ENCODE measurements at places on chromosomes 7 and 10.

DNA sequence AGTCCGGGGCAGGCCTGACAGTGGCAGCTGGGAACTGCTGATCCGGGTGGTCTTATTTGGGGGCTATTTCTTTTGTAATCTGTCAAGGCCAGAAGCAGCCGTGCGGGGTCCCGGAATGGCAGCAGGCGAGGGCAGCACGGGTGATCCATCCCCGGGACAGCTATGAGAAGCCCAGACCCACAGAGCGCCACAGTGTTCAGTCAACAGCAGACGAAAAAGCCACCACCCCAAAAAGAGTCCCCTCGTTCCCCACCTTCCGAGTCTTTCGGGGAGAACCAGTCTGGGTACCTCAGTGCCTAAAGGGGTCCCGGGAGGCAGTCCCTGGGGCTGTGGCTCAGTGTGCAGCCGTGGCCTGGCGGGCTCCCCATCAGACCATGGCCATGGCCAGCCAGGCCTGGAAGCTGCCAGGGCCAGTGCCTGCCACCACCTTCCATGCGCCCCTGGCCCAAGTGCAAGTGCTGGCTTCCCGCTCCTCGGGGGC is 125.1 kb upstream of the KCTD7 start:
- no peak for DNase-seq

DNA sequence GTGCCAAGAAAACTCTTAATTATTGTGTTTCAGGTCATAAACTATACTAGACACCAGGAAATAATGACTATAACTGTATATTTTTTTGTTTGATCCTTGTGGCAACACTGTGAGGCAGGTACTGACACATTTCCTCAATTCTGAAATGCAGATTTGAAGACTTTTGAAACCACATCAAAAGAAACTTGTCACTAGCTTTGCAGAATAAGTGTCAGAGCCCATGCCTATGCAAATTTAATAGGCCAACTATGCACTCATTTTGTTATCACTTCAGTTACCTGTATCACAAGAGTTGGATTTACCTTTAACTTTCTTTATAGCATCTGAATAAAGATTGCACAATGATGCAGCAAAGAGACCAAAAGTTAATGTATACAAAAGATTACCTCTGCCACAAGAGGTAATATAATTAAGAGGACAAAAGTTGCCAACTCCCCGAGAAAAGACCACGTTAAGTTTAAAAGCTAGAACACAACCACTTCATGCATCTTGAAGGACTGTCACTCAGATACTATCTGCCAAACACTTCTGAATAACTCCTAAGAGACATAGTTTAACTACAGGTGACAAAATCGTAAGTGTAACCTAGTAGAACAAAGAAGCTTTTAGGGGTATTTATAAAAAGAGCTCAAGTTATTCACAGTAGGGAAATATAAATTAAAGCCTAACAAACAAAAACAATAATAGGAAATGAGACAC is 80.5 kb downstream of the ELAPOR2 start:
- no peak for DNase-seq

DNA sequence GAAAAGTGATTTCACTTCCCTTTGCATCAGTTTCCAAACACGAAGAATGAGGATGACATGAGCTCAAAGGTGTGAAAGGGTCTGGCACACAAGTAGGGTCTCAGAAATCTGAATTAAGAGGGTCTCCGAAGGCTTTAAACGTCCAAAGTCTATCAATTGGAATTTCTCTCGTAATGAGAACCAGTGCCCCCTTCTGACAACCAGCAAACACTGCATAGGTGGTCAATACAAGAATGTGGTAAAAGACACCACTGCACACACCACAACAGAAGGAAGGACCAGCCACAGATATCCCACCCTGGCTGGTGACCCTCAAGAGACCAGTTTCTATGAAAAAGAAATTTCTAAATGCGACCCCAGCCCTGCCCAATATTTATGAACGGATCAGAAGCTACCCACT is 78.1 kb downstream of the CALN1 start:
- DNase-seq, result no peak

GRCh38 chr10:115073796-115074195 is 19.4 kb upstream of the ATRNL1 start:
- DNase-seq, result no peak

DNA sequence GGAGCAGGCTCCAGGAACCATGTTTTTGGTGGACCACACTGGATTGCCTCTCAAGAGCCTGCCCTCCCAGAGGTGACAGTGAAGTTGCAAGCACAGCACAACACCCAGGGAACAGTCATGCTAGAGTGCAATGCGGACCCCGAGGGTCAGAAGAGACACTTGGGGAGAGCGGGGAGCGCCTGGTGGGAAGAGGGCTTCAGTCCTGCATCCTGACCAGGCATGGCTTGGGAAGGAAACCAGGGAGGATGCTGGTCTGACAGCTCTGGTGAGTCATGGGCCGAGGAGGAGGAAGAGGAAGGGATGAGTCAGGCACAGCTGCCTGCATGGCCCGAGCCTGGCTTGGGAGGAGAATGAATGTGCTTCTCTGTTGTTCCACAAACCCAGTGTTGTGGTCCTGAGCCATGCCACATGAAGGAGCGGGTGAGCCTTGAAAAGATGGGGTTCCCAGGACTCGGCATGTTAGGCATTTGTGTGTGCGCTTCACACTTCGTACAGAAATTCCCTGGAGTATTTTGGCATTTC is 29.5 kb upstream of the ANKRD2 start:
- DNase-seq, result no peak

DNA sequence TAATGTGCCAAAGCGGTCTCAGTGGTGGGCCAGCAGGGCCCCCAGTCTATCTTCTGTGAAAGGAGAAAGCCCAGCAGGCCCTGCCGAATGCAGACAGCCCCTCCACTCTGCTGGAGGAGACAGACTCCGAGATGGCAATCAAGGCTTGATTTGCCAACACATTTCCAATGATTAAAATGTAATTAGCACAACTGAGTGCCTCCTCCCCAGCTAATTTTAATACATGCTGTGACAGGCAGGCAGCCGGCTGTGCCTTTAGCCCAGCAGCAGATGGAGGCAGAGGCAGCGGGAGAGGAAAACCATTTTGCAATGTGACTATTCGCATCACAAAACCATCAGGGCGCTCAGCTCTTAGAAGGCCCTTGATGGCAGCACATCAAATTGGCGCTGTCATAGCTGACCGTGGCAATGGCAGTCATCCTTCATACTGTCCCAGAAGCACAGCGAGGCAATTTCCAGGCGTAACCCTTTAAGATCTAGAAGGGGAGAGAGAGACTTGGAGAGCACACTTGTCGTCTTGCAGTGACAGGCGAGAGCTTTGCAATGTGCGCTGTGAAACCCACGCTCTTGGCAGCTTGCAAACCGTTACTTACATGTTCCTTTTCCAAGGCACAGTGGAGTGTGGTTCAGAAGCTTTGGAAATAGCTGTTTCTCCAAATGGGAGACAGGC is 714.8 kb upstream of the GALNT17 start:
- no peak for DNase-seq
